Progenitor cell of endocrine pancreas (in vitro differentiated cells): ENCODE measurements at places on chromosomes 2 and 18. TPM values are rescaled to one million over a fixed set of nuclear protein-coding genes. Genes with fewer than 3 reads are reported as not detected.

Gene TPO
- not detected in 2 replicates for total RNA-seq

Gene NHEJ1
- total RNA-seq: 15.4 and 17.7 TPM in 2 replicates

Gene GREB1
- total RNA-seq: 78.8 and 82.5 TPM in 2 replicates

Gene SIX2
- 4.0 and 7.0 TPM in 2 replicates for total RNA-seq

Gene GKN1
- total RNA-seq: not detected in 2 replicates

Gene SLC14A1
- 0.31 and 0.50 TPM in 2 replicates for total RNA-seq

Gene SERPINB3
- not detected in 2 replicates for total RNA-seq

Gene CERKL
- total RNA-seq: 2.6 and 2.9 TPM in 2 replicates

Gene PSMA8
- 0.29 TPM in 1 of 2 replicates, not detected in the other for total RNA-seq

Gene GPN1
- 37.3 and 40.2 TPM in 2 replicates for total RNA-seq

Gene POMC
- total RNA-seq: 5.4 and 6.5 TPM in 2 replicates

Gene CRYGD
- total RNA-seq: not detected in 2 replicates

Gene VAMP8
- 71.3 and 76.0 TPM in 2 replicates for total RNA-seq

Gene IFIH1
- 6.6 and 6.8 TPM in 2 replicates for total RNA-seq

DNA sequence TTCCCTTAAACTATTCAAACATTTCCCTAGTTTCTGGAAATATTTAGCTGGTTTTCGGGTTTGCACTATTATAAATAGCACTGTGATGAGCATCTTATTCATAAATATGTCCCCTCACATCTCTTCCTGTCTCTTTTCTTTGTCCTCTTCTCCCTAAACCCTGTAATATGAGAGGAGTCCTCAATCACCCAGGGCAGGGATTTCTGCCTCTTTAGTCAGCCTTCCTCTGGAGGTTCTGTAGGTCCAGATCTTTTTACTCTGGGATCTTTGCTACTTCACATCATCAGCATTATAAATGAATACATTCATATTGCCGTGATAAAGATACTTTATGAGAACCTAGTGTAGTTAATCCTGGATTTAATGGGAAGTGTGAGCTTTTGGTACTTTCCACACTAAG, 87.9 kb upstream of the TTN start:
- DNase-seq: no peak

DNA sequence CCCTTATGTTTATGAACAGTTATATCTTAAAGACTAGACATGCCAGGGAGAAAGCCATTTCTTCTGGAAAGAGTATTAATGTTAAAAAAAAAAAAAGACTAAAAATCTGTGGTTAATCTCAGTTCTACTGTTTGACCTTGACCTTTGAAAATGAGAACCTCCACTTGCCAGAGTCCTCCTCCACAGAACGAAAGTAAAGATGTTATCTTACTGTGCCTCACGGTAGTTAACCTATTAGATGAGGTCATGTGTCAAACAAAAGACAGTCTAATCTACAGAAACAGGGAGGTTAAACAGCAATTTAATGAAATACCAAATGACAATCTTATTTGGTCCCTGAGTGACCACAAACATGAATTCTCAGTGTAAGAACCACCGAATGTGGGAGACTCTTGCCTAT, 51.2 kb downstream of the SLC14A2 start:
- DNase-seq: no peak

DNA sequence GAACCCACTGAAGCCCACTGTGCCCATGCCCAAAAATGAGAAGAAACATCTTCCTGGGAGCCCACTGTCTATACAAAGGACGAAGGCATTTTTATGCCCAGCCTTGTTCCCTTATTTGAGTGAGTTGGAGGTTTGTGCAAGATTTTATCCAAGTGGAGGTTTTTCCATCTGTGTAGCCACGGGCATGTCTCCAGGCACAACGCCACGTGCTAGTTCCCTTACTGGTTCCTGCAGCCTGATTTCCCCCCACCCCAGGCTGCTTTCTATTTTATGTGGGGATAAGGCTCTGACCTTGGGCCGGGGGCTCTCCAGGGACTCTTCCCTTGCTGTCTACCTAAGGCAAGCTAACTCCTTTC, 22.2 kb upstream of the TXNL4A start:
- DNase-seq: no peak

- no peak for DNase-seq
These were observed 31.5 kb upstream of the PTPRM start for GRCh38 chr18:7535436-7536205.

GRCh38 chr18:42780171-42780570, 335.3 kb downstream of the RIT2 start:
- DNase-seq: no peak

DNA sequence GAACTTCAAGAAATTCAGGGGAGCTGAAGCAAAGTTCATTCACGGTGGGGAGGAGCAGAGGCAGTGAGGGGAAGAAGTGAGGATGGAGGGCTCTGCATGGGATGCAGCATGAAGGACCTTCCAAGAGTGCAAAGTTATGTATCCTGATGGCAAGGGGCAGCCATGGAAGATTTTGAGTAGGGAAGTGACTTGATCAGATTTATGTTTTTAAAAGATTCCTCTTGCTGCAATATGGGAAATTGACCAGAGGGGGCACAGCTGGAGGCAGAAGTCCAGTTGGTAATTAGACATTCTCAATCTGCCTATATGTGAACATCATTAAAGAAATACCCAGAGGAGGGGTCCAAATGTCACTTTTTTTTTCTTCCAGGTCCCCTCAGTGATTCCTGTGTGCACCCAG, 21.5 kb upstream of the ANXA4 start:
- DNase-seq: no peak

GRCh38 chr2:207815254-207815653, 45.5 kb upstream of the FZD5 start:
- DNase-seq: no peak

DNA sequence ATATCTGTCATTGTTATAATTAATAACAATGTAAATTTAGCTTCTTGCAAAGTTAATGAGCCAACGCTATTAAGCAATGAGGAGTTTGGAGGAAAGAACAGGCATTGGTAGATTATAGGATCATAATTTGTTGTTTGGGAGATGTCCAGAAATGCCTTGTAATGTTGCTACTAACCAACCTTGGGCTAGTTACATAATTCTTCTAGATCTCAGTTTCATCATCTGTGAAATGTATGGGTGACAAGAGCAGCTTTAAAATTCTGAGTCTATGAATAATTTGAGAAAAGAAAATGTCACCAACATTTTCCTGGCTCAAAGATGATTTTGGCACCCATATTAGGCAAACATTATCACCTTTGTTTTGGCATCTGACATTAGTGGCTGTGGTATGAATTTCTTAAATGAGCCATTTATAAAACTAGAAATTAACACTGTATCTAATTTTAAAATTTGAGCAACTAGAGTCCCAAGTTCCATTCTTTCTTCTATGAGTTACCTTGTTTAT, 2.9 kb downstream of the TMEM178A start:
- no peak for DNase-seq

DNA sequence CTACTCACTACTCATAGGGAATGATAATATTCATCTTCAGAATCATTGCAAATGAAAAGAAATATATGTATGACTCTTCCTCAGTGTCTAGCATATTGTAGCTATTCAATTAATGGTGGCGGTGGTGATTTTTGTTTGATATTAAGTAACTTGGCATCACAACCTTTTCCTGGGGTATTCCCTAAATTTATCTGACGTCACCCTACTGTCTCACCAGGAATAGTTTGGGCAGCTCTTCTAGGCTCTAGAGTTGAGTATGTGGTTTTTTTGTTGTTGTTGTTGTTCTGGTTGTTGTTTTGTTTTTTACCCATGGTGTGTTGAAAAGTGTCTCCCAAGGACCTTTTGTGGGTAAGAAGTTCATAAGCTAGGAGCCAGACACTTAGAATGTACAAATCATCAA, 1320.3 kb upstream of the LRRTM1 start:
- no peak for DNase-seq

DNA sequence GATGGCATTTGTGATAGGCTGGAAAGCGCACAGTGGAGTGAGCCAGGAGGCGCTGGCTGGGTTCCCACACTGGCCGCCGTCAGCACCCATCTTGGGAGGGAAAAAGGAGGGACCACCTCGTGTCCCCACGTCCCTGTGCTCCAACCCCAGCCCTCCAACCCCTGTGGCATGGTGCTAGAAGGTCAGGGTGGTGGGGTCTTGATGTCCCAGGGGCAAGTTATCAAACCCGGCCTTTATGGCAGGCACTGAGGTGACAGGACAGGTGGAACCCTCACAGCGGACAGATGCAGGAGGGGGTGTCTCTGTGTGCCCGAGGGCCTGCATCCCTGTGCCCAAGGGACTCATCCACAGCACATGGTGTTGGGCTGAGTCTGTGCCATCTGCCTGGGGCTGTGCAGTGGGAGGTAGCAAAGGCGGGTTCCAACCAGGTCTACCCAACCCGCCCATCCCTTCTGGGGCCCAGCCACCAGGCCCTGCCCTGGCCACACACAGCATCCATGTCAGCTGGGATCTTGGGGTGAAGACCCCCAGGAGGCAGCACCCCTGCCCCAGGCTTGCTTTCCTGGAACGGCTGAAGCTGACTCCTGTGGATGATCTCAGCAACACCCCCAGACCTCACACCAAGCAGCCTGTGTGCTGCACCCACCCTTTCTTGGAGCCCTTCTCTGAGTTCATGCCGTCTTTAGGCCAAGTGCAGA, 246.1 kb downstream of the NDUFA10 start:
- no peak for DNase-seq

DNA sequence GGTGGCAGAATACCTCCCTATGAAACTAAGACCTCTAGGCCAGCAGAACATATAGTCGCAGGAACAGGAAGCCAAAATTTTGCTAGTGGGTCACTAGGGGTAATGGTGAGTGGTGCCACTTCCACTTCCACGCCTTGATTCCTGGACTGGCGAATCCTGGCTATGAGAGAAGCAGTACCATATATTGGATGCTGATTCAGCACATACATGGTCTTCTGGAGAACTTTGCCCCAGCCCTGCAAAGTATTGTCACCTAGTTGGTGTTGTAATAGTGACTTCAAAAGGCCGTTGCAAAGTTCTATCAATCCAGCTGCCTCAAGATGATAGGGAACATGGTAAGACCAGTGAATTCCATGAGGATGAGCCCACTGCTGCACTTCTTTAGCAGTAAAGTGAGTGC, 769.8 kb upstream of the GYPC start:
- no peak for DNase-seq

GRCh38 chr2:3142961-3143571, 234.6 kb downstream of the EIPR1 start:
- no peak for DNase-seq

DNA sequence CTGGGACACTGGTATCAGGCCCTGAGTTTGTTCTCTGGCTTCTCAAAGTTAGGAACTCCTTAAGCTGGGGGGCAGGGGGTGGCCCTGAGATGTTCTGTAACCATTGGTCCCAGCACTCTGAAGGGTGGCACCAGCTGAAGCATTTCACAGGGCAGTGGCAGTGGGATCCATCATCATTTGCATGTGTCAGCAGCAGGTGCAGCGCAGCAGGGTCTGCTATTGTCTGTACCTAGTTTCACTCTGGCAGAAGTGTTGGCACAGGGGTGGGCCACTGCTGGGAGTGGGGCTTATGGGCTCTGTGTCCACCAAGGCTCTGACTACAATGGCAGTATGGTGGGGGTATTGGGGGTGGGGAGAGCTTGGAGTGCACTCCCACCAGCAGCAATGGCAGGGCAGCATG, 460.4 kb upstream of the ZNF804A start:
- no peak for DNase-seq

GRCh38 chr2:191686066-191686465, 8.1 kb downstream of the NABP1 start:
- DNase-seq: no peak

- DNase-seq: no peak
These were observed 108.8 kb downstream of the SLC4A10 start for GRCh38 chr2:161733025-161733424.

DNA sequence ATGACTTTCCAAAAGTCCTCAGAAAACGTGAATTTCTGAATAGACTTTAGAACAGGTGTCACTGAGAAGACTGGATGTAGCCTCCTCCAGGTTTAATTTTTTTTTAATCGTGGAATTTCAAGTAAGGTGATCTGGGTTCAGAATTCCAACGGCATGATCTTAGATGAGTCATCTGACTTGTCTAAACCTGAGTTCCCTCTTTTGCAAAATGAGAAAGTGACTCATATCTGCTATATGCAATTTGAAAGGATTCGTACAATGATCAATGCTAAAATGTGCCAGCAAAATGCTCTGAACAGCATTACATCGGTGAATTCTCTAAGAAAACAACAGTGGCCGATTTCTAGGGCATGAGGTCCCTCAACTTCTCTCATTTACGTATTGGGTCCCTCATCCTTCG, 69.1 kb upstream of the ZNF516 start:
- DNase-seq: no peak

- DNase-seq: no peak
These were observed 23.6 kb downstream of the QPCT start for GRCh38 chr2:37367984-37368383.

- peak; percentile 45 for DNase-seq
These were observed at the start of gene LONRF2 for GRCh38 chr2:100321866-100322820. Gene LONRF2 (minus strand): TSS chr2:100322501. CDS start chr2:100322093, 408 bp downstream.

DNA sequence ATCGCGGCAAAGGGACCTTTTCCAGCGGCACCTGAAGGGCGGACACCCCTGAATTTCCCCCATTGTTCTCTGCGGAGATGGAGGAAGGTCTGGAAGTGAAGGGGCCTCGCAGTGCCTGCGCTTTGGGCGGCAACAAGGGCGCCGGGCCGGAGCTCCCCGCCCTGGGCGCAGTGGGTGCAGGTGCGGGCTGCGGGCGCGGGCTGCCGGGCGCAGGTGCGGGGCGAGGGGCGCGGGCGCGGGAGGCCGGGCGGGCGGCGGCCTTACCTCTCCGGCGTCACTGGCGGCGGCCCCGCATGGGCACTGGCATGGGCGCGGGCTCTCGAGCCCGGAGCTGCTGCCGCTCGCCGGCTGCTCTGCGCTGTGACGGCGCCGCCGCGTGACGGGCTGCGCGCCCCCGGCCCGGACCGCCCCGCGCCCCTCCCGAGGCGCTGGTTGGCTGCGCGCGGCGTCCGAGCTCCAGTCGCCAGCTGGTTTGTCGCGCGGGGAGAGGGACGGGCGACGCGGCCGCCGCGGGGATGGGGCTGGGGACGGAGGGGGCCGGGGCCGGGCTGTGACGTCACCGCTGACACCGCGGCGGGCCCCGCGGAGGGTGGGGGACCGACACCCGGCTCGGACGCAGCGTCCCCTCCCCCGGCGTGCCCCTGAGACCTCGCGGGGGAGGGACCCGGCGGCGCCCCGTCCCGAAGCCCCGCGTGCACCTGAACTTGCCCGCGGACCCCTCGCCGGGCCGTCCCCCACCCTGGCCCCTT, at the start of gene KIF1A:
TSS of gene KIF1A (minus strand) at position 362 of the 749 bp plus-strand sequence. CDS start 22,467 bp downstream, outside the sequence.
- peak; percentile 74 for DNase-seq

GRCh38 chr18:45723567-45724355, at the start of gene SLC14A1:
Gene SLC14A1 (plus strand): TSS chr18:45724181. CDS start chr18:45730321, 6,140 bp downstream.
- no peak for DNase-seq

DNA sequence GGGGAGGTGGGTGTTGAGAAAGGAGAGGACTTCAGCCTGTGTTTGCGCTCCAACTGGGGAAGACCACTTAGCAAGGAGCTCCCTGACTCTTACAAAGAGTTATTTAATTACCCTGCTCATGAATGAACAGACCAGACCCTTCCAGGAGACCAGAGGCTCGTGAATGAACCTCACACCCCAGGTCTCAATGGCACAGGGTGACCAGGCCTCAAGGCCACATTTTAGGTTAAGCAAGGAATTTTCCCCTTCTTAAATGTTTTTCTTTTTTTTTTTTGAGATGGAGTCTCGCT, 25.3 kb downstream of the SMAD7 start:
- no peak for DNase-seq
